ENCODE measurements at places on chromosomes 4 and X.

GRCh38 chrX:150455215-150455608 lies 92.1 kb downstream of the MAMLD1 start:
- no peak for DNase-seq

DNA sequence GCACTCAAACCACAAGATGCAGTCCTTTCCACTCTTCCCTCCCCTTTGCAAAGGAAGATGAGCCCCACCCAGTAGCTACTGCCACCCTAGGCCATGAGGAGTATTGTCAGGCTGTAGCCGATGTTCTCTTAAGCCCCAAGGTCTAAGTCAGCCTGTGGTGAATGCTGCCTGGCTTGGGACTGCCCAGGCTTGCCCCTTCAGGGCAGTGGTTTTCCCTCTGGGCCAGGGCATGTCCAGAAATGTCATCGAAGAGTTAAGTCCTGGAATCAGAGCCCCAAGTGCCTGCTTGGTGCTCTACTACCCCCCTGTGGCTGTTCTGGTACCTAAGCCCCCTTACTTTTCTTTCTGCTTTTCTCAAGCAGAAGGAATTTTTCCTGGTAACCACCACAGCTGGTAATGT lies 11.8 kb upstream of the PGK1 start:
- peak; percentile 49 for DNase-seq

DNA sequence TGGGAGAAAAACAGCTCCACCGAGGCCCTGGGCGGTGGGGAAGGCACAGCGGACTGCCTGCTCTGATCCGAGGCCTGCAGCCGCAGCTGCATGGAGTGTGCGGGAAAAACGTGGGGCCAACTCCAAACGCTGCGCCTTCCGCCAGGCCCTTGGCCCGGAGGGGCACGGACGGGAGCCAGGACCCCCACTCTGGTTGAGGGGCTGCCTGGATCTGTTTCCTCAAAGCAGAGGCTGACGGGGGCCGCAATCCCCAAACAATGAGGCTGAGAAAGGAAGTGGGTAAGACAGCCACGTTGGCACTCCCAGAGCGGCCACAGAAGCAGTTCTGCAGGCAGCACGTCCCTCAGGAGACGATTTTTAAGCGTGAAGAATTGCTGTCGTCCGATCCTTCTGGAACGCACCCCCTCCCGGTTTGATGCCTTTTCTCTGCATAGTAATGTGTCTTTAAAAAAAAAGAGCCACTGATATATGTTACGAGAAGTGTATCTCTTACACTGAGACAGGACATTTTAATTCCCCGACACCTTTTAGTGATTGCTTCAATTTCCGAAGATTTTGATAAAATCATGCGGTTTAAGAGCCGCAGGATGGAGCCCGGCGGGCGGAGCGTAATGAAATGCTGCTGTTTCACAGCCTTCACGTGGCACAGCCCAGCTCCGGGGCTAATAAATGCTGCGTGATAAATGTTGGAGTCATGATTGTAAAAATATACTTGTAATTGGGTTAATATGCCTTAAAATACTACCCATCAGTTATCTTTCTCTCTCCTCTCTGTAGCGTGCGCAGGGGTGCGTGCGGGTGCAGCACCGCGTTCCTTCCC lies 85.7 kb downstream of the FAM53A start:
- no peak for DNase-seq

DNA sequence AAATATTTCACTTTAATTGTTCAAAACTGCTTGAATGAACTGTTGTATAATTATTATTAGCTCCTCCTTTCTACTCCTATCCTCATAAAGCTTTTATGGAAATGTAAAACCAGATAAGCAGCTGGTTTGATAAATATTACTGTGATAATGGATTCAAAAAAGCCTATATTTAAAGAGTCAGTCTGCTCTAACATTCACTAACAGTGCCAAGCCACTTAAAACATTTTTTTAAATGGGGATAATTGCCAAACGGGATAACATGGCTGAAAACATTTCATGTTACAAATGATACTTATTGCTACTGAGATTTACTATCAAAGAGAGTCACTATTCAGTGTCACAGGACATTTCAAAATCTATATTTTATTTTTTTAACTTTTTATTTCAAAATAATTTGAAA lies 17.4 kb downstream of the ARHGAP24 start:
- no peak for DNase-seq

- no peak for DNase-seq
Observed at GRCh38 chr4:58740897-58741296, 1630.7 kb upstream of the IGFBP7 start.

DNA sequence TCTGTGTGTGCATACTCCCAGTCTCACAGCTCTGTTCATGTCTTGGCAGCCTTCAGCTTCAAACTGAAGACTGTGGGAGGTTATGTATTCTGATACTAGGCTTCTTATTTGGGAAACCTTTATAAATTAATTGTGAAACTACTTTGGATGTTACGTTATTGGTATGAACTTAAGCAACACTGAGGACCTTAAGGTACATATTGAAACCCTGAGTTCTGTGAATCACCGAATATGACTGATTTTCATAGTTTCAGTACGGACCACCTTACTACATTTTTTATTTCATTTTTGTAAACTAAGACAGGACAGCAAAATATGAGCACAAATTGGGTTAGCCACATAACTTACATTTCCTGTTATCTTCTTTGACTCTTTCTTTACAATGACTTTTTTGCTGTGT lies 498.4 kb downstream of the PDGFC start:
- DNase-seq: no peak

DNA sequence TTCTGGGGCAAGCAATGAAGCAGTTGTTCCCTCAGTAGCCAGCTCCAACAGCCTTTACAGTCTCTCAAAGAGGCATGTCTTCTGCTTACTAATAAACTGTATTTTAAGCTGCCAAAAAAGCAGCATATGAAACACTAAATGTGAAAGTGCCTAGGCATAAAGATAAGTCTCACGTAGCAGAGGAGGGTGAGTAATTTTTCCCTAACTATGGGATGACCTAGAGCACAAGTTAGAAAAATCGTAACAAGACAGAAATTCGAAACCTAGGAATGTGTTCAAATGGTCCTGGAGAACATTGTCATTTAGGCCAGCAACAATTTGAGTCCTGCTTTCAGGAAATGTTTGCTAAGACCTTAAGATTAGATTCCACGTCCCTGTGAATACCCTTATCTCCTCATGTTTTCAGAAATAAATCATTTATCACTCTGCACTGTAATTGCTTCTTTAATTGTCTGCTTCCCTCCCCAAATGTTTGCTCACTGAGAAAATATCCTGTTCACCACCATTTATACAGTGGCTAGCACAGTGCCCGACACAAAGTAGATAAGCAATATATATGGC lies 222.2 kb downstream of the KCNIP4 start:
- DNase-seq: no peak

GRCh38 chr4:76950052-76950955 lies 752 bp downstream of the SEPTIN11 start:
- DNase-seq: peak; percentile 42
